Stimulated activated CD4-positive, alpha-beta T cell treated with anti-CD3 and anti-CD28 coated beads, Interleukin-12 subunit alpha, Interleukin-12 subunit beta, amount 100 ng/mL, for 48 hours (primary cell): ENCODE measurements at places on chromosomes 2 and 18.

GRCh38 chr2:128549094-128549493 lies 230.4 kb upstream of the HS6ST1 start:
- DNase-seq, result no peak

- DNase-seq, result no peak
These were observed 18.6 kb downstream of the FOSL2 start for GRCh38 chr2:28411166-28411755.

GRCh38 chr2:54897420-54898310 lies 152.6 kb downstream of the RTN4 start:
- DNase-seq, result peak; percentile 11

DNA sequence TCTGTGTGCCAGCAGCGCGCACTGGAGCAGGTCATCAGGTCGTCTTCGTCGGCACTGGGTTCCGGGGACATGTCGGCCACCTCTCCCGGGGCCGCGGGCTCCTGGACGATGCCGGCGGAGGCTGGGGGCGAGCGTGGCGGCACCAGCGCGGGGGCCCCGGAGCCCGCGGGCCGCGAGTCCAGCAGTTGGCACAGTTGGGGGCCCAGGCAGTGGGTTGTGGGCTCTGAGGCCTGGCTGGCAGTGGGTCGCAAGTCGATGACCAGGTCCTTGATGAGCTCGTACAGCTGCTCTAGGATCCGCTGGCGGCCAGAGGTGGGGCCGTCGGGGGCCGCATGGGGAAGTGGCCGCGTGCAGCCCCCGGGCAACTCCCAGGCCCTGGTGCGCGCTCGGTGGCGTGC lies 300.5 kb downstream of the CCDC74A start:
- no peak for DNase-seq

DNA sequence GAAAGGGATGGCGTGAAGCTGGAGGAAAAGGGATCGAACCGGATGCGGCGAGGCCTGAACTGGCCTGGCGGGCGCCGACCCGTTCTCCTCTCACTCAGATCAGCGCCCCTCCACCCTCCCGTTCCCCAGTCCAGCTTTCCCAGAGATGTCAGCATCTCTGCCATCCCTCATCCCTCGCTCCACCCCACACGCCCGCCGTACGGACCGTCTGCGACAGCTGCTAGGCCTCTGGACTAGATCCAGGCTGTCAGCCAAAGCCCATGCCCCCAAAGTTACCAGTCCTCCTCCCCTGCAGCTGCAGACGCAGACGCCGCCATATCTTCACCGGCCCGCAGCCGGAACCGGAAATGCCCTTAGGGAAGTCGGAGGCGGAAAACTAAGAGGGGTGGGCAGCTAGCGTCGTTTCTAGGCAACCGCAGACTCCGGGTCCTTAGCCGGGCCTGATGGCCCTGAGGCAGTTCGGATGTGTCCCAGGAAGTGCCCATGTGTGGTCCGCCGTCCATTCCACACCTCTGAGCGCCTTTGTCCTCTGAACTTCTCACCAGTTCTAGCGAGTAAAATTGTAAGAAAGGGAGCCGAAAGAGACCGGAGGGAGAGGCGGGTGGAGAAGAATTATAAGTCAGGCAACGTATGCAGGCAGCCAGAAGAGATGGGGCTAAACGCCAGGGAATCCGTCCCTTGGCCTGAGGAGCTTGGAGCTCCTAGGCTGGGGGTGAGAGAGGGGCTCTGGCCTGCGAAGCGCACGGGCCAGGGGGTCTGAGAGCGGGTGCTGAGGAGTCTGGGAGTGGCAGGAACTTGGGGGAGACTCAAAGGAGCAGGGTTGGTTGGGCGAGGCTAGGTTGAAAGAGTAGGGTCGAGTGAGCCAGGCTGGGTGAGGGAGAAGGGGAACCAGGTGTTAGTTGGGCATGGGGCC lies at the start of the genes RNF25 and STK36:
RNF25 (minus strand) TSS at position 349 of the 913 bp plus-strand sequence; CDS start at position 317, 32 bp downstream.
STK36 (plus strand) TSS at position 433 of the 913 bp plus-strand sequence. CDS start 744 bp downstream, outside the sequence.
- peak; percentile 71 for DNase-seq

GRCh38 chr18:59051470-59052165 lies 88.1 kb upstream of the SEC11C start:
- no peak for DNase-seq

- DNase-seq, result peak; percentile 65
These were observed 21.1 kb downstream of the INPP5D start for GRCh38 chr2:233081232-233081730.

- no peak for DNase-seq
These were observed 114.1 kb downstream of the BCL11A start for GRCh38 chr2:60439219-60439974.

GRCh38 chr18:9991011-9992000 lies 77.5 kb downstream of the VAPA start:
- no peak for DNase-seq
